ENCODE measurements at places on chromosomes 3 and 15.

GRCh38 chr15:60859996-60860494 lies 369.1 kb downstream of the RORA start:
- no peak for ATAC-seq
- no peaks in the 10 kb centered on the region for H3K36me3 ChIP-seq
- H3K27me3 ChIP-seq = no peaks in the 10 kb centered on the region
- H3K4me3 ChIP-seq = no peak overlapping the region
- no peaks in the 10 kb centered on the region for H3K4me1 ChIP-seq

GRCh38 chr3:113551820-113552219 lies 19.5 kb downstream of the SIDT1 start:
- H3K4me1 ChIP-seq = peaks cover 40% of the 10 kb centered on the region
- ATAC-seq = no peak
- peak overlapping the region; percentile 2 for H3K27ac ChIP-seq
- no peaks in the 10 kb centered on the region for H3K27me3 ChIP-seq
- H3K4me3 ChIP-seq = no peak overlapping the region

- H3K36me3 ChIP-seq = peaks cover 43% of the 10 kb centered on the region
- H3K4me3 ChIP-seq = no peak overlapping the region
- H3K27me3 ChIP-seq = peaks cover 14% of the 10 kb centered on the region
- no peak for ATAC-seq
- peak overlapping the region; percentile 36 for H3K27ac ChIP-seq
- peaks cover 54% of the 10 kb centered on the region for H3K4me1 ChIP-seq
Measured at GRCh38 chr3:184334470-184335158, 2.8 kb upstream of the FAM131A start.

DNA sequence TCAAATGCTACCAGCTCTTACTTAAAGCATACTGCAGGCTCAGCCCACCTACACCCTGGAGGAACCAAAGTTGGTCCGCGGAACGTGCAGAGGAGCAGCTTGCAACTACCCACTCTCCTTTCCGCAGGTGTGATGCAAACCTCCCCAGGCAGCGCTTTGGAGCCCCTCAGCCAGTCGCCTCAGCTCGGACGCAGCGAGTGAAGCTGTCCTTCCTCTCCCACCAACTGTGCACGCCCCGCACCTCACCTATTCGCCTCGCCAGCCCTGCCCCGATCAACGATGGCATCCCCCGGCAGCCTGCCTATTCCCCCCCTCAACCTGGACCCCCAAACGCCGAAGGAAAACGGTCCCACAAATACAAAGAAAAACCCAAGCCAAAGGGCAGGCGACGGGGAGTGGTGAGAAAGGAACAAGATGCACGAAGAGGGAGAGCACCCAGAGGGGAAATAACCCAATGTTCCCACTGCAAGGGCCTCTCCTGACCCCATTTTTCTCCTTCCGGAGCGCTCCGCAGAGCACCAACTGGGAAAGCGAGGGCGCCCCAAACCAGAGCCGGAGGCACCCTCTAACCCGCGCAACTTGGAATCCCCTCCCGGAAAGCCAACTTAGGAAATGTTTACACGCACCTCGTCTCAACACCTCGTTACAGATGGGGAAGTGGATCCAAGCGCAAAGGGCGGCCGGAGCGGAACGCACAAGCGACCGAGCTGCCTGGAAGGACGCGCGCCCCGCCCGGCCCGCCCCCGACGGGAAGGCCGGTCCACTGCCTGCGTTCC lies 665 bp downstream of the GLB1 start:
- ATAC-seq = peak; percentile 84

DNA sequence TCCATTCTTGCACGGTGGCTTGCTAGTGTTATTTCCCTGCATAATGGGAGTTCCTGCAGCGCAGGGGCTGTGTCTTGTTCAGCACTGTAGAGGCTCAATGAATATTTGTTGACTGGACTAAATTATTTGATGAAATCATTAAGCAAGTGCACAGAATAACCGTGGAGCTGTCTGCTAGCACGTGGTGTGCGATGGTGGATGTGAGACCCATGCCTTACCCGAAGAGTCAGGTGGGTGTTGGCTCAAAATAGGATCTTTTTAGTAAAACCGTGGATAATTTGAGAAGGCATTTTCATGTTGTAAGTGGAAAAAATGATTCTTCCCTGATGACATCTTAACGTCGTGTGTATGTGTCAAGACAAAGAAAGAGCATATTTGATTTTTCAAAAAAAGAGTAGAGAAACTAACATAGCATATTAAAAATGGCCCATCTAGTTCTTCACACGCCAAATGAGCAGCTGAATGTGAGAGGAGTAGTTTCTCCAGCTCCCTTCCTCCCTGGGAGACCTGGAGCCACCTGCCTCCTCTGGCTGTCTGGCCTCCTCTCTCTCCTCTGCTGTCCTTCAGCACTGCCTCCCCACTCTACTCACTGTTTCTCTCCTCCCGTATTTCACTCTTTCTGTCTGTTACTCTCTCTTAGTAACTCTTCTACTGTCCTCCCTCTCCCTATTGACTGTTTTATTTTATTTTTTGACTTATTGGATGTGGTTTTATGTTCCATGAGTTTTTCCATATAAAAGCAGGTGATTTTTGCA lies 6.3 kb downstream of the FAM81A start:
- ATAC-seq = no peak
- H3K27ac ChIP-seq = no peak overlapping the region
- peaks cover 38% of the 10 kb centered on the region for H3K4me1 ChIP-seq
- H3K27me3 ChIP-seq = no peaks in the 10 kb centered on the region
- no peak overlapping the region for H3K4me3 ChIP-seq
- peaks cover 12% of the 10 kb centered on the region for H3K36me3 ChIP-seq

DNA sequence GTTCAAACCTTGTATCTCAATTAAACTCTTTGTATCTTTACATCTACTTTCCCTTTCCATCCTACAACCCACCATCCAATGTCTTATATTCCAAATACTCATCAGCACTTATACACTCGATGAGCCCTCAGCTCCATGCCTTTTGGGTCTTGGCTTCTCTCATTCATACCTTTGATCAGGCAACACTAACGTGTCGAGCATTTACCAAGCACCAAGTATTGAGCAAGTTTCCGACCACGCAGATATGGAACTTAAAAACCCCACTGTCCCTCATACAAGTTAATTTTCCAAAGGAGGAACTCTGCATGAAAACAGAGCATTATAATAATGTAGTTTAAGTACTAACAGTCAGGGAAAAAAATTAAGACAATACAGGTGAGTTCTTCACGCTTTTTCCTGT lies 102.8 kb downstream of the IL1RAP start:
- H3K4me3 ChIP-seq = no peak overlapping the region
- H3K27me3 ChIP-seq = no peaks in the 10 kb centered on the region
- H3K36me3 ChIP-seq = peaks cover 2% of the 10 kb centered on the region
- H3K27ac ChIP-seq = peak overlapping the region; percentile 91
- no peak for ATAC-seq
- peaks cover 34% of the 10 kb centered on the region for H3K4me1 ChIP-seq

- H3K4me3 ChIP-seq = no peak overlapping the region
- peaks cover 74% of the 10 kb centered on the region for H3K4me1 ChIP-seq
- no peak for ATAC-seq
- H3K27ac ChIP-seq = peak overlapping the region; percentile 93
Measured at GRCh38 chr3:56919797-56920195, 118.0 kb upstream of the ARHGEF3 start.

- H3K27me3 ChIP-seq = peaks cover 6% of the 10 kb centered on the region
- H3K4me1 ChIP-seq = no peaks in the 10 kb centered on the region
Measured at GRCh38 chr3:134357914-134358811, 16.1 kb downstream of the AMOTL2 start.

DNA sequence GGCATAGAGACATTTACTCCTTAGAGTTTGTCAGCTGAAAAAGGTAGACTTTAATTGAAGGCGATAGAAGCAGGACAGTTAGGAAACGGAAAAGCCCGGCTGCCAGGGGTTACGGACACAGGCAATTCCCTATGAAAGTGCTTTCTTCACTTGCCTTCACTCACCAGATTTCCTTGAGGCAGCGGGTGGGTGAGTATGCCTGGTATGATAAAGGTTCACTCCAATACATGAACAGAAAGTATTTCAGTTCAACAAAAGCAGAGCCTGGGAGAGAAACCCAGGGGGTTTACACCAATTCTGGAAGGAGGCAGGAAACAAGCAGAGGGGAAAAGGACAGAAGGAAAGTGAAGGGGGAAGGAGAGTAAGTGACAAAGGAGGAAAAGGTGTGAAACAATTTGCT lies 53.9 kb downstream of the QTRT2 start:
- H3K36me3 ChIP-seq = no peaks in the 10 kb centered on the region
- no peak overlapping the region for H3K27ac ChIP-seq
- H3K4me3 ChIP-seq = no peak overlapping the region
- ATAC-seq = no peak

GRCh38 chr15:22884344-22884743 lies 45.9 kb downstream of the NIPA2 start:
- no peaks in the 10 kb centered on the region for H3K4me1 ChIP-seq
- no peak for ATAC-seq
- no peaks in the 10 kb centered on the region for H3K27me3 ChIP-seq
- no peak overlapping the region for H3K27ac ChIP-seq
- peaks cover 37% of the 10 kb centered on the region for H3K36me3 ChIP-seq
- H3K4me3 ChIP-seq = no peak overlapping the region

DNA sequence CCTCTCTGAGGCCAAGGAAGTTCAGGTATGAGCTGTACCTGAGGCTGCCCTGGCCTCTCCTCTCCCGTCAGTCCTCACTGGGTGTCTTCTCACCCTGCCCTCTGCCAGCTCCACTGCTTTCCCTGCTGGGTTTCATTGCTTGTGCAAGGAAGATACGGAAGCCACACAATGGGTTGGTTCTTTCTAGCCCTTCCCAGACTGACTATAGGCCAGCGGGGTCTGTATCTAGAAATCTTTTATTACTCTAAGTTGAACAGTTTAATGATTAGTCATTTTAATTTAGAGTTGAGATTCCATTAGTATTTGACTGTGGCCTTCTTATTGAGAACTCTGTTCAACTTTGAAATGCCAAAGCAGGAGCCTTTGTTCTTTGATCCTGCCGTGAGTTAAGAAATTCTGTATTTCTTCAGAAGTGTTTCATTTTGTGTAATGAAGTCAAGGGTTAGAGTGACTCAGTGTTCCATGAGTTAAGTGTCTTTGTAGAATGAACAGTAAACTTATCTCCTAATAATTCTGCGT lies 16.2 kb downstream of the C3orf62 start:
- no peaks in the 10 kb centered on the region for H3K27me3 ChIP-seq
- no peaks in the 10 kb centered on the region for H3K4me1 ChIP-seq
- H3K36me3 ChIP-seq = no peaks in the 10 kb centered on the region
- no peak overlapping the region for H3K27ac ChIP-seq

DNA sequence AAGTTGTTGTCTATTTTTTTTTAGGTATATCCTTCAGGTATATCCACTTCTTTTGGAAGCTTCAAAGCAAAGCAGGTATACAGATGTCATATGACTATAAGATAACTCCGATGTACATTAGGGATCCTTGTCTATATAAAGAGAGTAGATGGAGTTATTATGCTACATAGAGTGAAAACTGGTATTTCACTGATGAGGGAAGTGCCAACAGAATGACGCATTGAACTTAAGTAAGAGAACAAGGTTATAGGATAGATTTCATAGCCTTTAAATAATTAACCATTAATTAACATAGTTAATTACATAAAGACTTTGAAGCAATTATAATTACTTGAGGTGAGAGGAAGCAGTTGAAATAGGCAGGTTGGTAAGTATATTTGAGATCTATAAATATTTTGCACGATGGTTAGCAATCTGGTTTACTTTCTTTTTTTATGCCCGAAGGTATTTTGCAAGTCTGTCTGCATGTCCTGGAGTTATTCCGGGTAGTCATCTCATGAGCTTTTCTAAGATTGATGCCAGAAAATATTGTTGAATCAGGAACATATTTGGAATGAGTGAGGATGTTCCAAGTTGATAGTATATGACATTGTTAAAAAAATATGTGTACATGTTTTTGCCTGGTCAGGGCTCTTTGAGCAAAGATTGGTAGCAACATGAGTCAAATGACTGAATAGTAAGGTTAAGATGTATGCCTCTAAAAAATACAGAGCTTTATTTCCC lies 299.5 kb upstream of the KCNMB2 start:
- no peaks in the 10 kb centered on the region for H3K27me3 ChIP-seq
- H3K27ac ChIP-seq = no peak overlapping the region
- H3K4me3 ChIP-seq = no peak overlapping the region
- H3K4me1 ChIP-seq = no peaks in the 10 kb centered on the region
- ATAC-seq = no peak

GRCh38 chr3:184155644-184156521 lies 706 bp downstream of the DVL3 start:
- peaks cover 35% of the 10 kb centered on the region for H3K4me1 ChIP-seq
- peak overlapping the region; percentile 99 for H3K4me3 ChIP-seq
- peak; percentile 76 for ATAC-seq

DNA sequence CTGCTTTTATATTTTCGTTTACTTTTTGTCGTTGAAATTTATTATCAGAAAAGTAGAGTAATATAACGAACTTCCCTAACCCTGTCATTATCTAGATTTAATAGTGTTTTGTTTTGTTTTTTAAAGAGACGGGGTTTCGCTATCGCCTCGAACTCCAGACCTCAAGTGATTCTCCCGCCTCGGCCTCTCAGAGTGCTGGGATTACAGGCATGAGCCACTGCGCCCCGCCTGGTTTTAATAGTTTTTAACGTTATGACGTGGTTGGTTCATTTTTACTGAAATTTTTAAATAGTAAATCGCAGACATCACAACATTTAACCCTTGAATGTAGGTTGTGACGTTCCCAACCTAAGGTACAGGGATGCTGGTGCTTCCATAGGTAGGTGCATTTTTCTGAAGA lies 1.0 kb downstream of the NGRN start:
- H3K27ac ChIP-seq = peak overlapping the region; percentile 93
- H3K36me3 ChIP-seq = peaks cover 37% of the 10 kb centered on the region
- no peaks in the 10 kb centered on the region for H3K27me3 ChIP-seq
- peak overlapping the region; percentile 93 for H3K4me3 ChIP-seq
- H3K4me1 ChIP-seq = peaks cover 63% of the 10 kb centered on the region

GRCh38 chr3:82000773-82001172 lies 239.3 kb upstream of the GBE1 start:
- H3K36me3 ChIP-seq = no peaks in the 10 kb centered on the region
- no peak overlapping the region for H3K27ac ChIP-seq
- no peaks in the 10 kb centered on the region for H3K4me1 ChIP-seq
- no peak overlapping the region for H3K4me3 ChIP-seq
- ATAC-seq = no peak
- no peaks in the 10 kb centered on the region for H3K27me3 ChIP-seq

DNA sequence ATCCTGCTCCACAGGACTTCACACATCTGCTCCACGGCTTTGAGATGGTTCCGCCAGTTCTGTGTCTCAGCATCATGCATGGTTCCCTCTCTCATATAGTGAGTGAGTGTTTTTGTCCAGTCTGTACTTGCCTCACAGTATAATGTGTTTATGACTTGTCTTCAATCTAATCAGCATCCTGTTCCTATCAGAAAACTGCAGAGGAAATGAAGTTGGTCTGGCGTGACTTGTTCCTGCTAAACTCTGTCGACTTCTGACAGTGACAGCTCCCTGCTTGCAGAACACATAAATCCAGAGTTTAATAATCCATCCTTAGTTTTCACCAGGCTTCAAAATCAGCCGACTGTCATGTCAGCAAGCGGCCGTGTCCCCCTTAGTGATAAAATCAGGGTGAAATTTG lies 222.3 kb downstream of the SLCO3A1 start:
- peaks cover 48% of the 10 kb centered on the region for H3K27me3 ChIP-seq
- H3K4me3 ChIP-seq = no peak overlapping the region
- H3K4me1 ChIP-seq = peaks cover 9% of the 10 kb centered on the region
- no peak for ATAC-seq
- H3K27ac ChIP-seq = no peak overlapping the region

- peaks cover 35% of the 10 kb centered on the region for H3K4me1 ChIP-seq
- no peaks in the 10 kb centered on the region for H3K27me3 ChIP-seq
- H3K36me3 ChIP-seq = peaks cover 87% of the 10 kb centered on the region
- no peak overlapping the region for H3K27ac ChIP-seq
- no peak for ATAC-seq
- H3K4me3 ChIP-seq = no peak overlapping the region
Measured at GRCh38 chr15:25385986-25386385, 52.8 kb downstream of the UBE3A start.
